ENCODE measurements at places on chromosomes 2 and 18. TPM values are rescaled to one million over a fixed set of nuclear protein-coding genes. Genes with fewer than 3 reads are reported as not detected.

GRCh38 chr2:238107525-238108422 lies 7.6 kb downstream of the ESPNL start:
- no peak for ATAC-seq

GRCh38 chr2:145593991-145594614 lies 1074.2 kb upstream of the ZEB2 start:
- ATAC-seq: no peak

DNA sequence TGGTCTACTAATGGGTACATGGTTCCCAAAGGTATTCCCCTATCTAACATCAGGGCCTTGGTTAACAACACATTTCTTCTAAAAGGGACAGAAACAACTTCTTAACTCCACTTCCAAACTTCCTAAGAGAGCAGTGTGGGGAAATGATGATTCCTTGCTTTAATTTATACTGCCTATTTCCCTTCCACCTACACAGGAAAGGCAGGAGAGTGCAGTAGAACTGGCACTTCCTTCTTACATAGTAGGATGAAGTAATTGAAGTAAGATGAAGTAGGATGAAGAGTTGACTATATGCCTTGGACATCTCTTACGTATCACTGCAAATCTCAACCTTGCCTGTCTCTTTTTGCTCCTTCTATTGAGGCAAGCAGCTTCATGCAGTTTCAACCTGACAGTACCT lies 54.7 kb downstream of the CD28 start:
- ATAC-seq: no peak

GRCh38 chr18:21458310-21458709 lies 142.2 kb downstream of the ESCO1 start:
- ATAC-seq: no peak

DNA sequence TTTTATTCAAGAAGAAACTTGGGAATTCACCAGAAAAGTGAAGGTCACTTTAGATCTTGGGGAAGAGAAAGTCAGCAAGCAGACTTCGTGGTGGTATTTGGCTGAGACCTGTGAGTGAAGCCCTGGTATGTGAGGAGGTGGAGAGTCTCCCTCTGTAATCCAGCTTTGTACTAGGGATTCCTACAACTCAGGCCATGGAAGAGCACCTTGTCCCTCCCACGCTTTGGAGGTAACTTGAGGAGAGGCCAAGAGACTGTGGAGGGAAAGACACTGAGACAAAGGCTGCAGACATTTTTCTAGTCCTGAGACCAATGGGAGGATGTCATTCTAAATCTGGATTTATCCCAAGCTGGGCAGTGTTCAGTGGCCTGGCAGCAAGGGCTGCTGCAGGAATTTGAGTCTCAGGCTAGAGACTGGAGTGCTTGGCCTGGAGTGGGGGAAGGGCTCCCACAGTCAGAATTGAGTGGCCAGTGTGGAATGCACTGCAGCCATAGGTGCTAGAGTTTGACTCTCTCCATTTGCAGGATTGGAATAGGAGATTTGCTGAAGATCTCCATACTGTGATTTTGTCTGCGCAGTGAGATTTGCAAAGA lies 219.0 kb downstream of the ACTR3 start:
- no peak for ATAC-seq

DNA sequence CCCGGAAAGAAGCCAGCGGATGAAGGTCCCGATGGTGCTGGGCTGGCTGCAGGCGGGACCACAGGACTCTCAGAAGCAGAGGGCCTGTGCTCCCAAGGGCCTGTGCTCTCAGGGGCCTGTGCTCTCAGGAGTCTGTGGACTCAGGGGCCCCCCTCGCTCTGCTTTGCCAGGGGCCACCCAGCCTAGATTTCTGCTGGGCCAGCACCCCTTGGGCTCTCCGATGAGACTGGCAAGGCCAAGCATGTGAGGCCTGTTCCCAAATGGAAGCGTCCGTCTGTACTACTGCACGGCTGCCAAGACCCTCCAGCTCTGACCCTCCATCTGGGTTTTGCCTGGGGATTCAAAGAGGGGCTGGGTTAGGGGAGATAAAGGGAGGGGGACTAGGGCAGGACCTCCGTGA lies 54.6 kb downstream of the SH3BP4 start:
- ATAC-seq: no peak

Gene SP140
- total RNA-seq: 91.7 TPM

GRCh38 chr2:178394859-178395258 lies 56.1 kb downstream of the PRKRA start:
- no peak for ATAC-seq

DNA sequence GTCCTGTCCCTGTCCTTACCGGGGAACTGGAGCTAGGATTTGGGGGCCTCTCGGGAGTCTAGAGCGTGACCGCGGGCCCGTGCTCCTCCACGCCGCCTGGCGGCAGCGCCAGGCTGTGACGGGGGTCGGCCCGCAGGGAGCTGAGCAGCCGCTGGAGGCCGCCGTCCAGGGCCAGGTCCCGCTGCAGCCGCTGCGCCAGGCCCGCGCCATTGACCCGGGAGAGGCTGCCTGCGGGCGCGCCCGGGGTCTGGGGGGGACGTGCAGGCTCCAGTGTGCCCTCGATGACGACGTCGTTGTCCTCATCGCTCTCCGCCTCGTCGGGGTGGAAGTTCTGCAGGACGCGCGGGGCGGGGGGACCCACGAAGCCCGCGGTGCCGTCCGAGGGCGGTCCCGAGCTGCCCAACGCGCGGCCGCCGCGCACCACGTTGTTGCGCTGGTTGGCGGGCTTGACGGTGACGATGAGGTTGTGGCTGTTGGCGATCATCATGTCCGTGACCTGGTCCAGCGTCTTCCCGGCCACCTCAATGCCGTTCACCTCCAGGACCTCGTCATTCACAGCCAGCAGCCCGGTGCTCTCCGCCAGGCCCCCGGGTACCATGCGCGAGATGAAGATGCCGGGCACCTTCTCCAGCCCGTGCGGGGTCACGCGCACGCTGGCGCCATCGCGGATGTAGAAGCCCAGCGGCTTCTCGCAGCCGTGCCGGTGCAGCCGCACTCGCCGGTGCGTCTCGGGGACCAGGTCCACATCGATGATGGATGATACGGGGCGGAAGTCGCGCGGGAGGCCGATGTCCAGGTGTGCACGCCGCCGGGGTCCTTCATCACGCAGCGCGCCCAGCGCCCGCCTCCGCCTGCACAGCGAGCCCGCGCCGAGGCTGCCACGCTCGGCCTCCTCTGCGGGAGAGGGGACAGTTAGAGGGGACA lies 50.9 kb downstream of the ADNP2 start:
- peak; percentile 84 for ATAC-seq

DNA sequence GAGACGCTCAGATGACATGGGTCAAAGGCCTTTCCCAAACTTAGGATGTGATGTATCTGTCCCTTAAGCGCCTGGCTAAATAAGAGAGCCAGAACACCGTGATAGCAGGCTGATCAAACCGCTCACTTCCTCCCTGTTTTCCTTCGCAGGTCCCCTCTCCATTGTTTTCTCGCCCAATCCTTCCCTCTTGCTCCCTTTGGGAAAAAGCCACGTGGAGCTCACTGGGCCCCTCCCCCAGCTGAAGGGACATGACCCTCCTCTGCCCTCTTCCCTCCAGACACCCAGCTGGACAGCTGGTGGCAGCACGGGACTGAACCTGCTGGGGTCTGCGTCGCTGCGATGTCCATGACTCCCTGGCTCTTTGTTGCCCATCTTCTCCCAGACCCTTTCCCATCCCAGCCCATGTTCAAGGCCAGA lies 201.7 kb downstream of the TNS1 start:
- ATAC-seq: no peak

DNA sequence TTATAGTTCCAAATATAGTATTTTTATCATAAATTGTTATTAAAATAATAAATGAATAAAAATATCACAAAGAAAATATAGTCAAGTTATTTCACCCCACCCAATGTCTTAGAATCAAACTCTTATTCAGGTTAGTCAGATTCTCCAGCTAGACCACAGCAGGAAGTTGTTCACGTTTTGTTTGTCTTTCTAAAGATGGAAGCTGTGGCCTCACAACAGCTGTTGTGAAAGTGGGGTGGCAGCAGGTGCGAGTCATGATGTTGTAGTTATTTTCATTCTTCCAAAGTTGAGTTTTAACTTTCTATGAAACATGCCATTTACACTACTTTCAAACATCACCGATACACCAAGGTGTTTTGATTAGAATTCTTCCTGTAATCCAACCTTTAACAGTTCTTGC lies 272.9 kb downstream of the SLC8A1 start:
- no peak for ATAC-seq

DNA sequence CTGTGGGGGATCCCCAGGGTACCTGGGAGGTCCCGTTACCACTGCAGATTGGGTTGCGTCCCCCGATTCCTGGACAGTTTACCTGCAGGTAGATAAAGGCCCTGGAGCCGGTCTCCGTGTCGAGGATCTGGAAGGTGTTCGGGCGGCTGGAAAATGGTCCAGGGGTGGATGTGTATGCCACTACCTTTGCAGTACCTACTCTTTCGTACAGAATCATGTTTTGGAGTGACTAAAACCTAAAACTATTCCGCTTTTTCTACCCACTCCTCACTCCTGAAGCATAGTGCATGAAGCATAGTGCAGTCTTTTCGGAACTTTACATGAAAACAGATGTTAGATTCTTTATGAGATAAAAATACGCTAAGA lies 418 bp downstream of the WDR75 start:
- ATAC-seq: peak; percentile 35

Gene VWA3B
- total RNA-seq: not detected

DNA sequence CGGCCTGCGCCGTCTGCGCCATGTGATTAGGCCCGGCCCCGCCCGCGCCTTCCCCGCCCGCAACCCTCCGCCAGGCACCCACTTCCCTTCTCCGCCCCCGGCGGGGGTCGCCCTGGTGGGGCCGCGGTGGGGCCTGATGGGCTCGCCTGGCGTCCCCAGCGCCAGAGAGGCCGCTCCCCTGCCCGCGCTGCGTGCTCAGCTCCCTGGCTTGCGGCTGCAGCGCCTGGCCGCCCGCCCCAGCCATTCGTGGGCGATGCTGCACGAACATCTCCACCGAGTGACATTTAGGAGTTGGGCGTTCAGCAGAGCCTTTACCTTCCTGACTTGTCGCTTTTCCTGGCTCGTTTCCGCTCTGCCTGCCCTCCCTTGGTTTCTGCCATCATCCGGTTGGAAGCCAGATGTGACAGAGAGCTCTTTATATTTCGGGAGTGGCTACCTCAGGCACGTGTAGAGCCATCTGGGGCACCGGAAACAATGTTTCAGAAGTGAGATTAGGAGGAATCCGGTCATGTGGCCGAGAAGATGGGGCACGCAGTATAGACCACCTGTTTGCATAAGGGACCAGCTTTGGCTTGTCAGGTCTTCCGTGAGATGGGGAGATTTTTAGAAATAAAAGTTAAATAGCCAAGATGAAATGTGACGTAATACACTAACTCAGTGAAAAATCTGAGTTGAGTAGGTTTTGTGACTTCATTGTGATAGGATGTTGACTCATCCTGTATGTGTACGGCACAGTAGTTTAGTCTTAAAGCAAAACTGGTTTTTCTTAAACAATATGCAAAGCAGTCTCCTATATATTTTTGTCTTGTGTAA lies 1.2 kb downstream of the GLS start:
- ATAC-seq: peak; percentile 50

- no peak for ATAC-seq
These were observed 130.0 kb upstream of the CTDP1 start for GRCh38 chr18:79549638-79550000.

Gene EGR4
- total RNA-seq: 0.11 TPM

GRCh38 chr18:33957707-33958106 lies 267.0 kb downstream of the NOL4 start:
- no peak for ATAC-seq

DNA sequence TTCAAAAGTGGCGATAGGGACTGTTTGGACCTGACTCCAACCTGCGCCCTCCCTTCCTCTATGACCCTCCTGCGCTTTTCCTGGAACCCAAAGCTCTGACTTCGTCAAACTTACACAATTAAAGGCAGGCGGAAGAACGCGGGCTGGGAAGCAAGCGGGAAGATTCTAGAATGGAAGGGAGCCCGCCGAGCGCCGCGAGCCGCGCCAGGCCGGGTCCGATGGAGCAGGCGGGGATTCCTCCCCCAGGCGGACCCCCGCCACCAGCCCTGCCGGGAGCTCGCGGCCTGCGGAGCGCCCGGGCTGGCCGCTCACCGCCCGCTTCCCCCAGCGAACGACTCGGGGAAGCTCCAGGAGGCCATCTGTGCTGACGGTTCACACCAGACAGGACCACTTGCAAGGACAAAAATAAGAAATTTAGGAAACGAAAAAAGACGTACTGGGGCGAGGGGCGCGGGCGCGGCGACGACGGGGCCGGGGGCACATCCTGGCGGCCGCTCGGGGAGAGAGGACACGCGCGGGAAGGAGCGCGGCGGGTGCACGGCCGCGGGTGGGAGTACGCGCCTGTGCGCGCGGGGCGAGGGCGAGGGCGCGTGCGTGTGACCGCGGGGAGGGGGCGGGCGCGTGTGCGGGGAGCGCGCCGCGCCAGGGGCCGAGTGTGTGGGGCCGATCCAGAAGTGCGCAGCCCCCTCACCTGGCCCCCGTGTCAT lies 1.1 kb upstream of the SALL3 start:
- ATAC-seq: no peak

DNA sequence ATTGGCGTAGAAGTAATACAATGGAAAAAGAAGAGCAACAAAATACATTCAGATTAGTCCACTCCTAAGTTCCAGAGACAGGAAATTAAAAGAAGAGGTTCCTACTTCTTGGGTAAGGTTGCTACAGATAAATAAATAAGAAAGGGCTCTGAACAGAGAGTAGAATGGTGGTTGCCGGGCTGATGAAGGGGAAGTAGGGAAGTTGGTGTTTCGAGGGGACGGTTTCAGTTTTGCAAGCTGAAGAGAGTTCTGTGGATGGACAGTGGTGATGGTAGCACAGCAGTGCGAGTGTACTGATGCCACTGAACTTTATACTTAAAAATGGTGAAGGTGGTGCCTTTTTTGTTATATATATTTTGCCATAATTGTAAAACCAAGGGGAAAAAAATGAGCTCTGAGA lies 48.2 kb downstream of the CABYR start:
- ATAC-seq: no peak

DNA sequence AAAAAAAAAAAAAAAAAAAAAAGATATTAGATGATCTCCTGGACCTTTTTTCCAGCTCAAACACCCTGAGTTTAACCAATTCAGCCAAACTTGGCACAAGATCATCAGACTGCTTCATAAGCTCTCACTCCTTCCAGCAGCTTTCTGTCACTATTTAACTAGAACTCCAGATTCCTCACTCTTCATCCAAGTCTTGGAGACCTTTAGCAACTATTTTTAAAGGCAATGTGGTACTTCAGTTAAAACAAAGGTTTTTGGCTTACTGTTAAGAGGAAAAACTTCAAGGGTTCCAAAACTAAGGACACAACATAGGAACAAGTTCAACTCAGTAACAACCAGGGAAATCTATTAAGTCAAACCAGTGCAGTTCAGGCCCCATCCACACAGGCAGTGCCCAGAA lies 23.2 kb downstream of the LAMA1 start:
- ATAC-seq: no peak

DNA sequence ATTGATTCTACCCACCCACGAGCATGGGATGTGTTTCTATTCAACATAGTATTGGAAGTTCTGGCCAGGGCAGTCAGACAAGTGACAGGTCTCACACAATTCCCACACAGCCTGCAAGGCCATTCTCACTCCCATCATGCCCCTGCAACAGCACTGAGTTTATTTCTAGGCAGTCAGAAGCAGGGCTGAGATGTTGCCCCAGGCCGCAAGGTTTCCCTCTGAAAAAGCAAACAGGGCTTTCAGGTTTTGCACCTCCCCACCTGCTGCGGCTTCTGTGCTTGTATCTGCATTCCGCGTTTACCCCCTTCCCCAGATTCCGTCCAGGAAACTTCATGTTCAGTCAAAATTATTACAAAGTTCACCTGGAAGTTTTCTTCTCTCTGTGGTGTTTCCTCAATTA lies 9.4 kb upstream of the TACR1 start:
- ATAC-seq: no peak

- ATAC-seq: no peak
These were observed 164.0 kb downstream of the HDAC4 start for GRCh38 chr2:239236808-239237205.

Gene DCDC2C
- total RNA-seq: not detected

GRCh38 chr18:73948497-73948896 lies 199.1 kb downstream of the FBXO15 start:
- ATAC-seq: no peak
